Esophagus squamous epithelium (tissue), 5 donors: ENCODE measurements at places on chromosomes 5 and 9.

GRCh38 chr5:3715062-3715461, 119.4 kb downstream of the IRX1 start:
- no peak for DNase-seq

DNA sequence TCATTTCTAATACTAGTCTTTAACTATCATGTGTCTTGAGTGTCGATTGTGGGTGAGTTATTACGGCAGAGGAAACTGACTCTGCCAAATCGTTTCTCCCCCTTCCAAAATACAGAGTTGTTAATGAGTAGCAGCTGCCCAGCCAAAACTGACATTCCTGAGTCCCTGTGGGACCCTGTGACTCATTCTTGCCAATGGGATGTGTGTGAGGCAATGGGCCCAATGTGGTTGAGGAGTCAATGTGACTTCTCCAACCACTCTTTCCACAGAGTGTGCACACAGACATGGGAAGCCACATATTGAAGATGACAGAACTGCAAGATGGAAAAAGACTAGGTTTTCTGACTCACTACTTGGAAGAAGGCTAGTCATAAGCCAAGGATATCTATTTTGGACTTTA, 434.7 kb downstream of the DTWD2 start:
- DNase-seq: no peak

- DNase-seq: no peak
Observed at GRCh38 chr5:9496801-9497200, 49.1 kb downstream of the SEMA5A start.

DNA sequence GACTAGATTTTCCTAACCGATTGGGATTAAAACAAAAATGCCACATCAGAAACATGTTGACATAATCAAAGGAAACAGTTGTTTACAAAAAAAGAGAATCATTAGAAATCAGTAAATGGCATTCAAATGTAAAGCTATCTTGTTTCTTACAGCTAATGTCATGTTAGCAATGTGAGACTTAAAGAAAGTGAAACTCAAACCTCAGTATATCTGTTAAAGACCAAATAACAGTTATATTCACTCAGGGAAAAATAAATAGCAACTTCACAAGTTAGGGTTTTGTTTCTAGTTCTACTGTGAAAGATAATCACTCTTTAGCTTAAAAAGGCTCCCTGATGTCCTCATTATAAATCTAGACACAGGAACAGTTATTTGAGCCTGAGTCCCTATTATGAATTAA, 189.3 kb upstream of the EFNA5 start:
- no peak for DNase-seq

GRCh38 chr9:110338143-110338542, 480 bp upstream of the TXNDC8 start:
- no peak for DNase-seq

GRCh38 chr9:97419309-97419867, 7.5 kb downstream of the TDRD7 start:
- DNase-seq: no peak

GRCh38 chr9:22244139-22245011, 202.2 kb upstream of the DMRTA1 start:
- no peak for DNase-seq

DNA sequence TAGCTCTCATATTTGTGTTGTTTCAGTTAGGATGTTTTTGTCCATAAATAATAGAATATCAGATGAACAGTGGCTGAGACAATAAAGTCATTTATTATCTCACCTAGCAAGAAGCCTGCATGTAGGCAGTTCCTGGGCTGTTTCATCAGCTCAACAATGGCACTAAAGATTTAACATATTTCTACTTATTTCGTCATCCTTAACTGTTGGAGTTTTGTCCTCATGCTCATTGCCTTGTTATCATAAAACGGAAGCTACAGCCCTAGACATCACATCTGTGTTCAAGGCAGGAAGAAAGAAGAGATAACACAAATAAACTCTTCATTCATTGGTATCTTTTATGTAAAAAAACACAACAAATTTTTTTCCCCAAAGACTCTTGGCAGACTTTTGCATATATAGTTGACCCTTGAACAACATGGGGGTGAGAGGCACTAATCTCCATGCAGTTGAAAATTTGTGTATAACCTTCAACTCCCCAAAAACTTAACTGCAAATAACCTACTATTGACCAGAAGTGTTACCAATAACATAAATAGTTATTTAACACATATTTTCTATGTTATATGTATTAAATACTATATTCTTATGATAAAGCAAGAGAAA, 277.2 kb upstream of the ADRA1B start:
- DNase-seq: no peak

DNA sequence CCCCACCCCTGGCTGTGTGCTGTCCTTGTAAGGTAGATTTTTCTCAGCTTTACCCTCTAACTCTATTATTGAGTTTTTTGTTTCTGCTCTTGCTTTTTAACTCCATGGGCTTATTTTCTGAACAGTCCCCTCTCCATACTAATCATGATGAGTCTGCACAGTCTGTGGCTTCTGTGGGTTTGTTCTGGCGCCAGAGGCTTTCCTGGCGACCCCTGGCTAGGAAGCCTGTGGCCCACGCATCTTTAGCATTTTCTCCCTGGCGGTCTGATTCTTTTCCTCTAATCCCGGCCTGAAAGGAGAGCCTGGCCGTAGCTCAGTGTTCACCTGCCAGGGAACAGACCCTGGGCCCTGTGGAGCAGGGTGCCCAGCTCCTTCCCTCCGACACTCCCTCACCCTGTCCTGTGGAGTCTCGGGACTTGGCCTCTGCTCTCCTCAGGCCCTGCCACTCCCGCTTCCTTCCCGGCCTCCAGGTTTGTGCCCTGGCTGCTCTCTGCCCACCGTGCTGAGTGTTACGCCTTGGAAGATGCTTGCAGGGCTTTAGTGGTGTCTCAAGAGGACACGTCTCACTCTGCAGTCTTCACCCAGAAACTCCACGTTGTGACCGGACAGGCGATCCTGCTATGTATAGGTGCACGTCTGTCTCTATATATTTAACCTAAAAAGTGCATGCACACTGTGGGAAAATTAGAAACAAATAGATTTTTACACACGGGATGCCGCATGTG, 31.7 kb upstream of the LRRC14B start:
- no peak for DNase-seq

DNA sequence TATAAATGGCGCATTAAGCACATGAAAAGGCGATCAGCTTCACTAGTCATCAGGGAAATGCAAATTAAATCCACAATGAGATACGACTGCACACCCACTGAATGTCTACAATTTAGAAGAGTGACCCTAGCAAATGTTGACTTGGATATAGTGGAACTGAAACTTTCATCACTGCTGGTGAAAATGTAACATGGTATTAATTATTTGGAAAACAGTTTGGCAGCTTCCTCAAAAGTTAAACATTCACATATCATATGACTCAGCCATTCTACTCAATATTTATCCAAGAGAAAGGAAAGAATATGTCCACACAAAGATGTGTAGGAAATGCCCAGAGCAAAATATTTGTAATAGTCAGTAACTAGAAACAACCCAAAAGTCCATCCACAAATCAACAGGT, 146.5 kb downstream of the LPAR1 start:
- DNase-seq: no peak

GRCh38 chr9:127509955-127510299, 58.6 kb downstream of the LRSAM1 start:
- no peak for DNase-seq

GRCh38 chr9:81390792-81391456, 298.4 kb downstream of the TLE1 start:
- no peak for DNase-seq

DNA sequence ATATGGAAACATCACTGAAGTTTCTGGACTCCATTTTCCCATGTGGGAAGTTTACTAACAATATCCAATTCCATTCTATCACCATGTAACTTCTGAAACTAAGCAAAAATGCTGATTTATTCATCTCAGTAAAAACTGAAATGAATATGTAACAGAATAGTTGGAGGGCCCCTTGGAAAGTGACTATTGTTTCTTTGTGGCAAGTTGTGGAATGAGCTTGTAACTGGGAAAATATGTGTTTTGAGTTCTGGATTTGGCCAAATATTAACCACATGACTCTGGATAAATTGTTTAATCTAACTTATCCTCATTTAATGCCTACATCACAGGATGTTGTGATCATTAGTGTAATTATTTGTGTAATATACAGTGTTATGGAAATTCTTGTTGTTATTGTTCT, 619.3 kb downstream of the TLE4 start:
- DNase-seq: no peak

DNA sequence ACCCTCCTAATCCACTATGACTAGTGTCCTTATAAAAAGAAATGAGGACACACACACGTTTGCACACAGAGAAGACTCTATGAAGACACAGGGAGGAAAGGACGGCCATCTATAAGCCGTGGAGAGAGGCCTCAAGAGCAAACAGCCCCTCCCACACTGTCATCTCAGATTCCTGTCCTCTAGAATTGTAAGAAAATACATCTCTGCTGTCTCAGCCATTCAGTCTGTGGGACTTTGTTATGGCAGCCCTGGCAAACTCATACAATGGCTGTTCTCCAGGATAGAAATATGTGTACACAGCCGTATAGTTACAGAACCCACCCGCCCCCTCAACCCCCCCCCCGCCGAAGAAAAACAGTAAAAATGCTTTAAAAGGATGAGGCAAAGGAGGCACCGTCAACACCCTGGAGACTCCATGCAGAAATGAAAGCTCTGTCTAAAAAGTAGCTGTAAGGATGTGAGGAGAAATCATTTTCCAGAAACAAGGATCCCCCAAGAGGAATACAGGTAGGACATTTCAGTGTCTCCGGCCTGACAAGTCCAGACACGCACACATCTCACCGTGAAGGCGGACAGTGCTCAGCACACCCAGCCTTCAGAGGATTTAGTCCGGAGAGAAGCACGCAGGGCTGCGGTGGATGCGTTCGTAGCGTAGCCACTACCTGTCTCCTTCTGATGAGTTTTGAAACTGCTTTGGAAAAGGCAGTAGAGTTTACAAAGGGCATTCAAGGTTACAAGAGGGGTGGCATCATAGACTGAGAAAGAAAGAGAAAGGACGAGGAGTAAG, 110.8 kb upstream of the ERCC6L2 start:
- DNase-seq: no peak

GRCh38 chr5:12204761-12205160, 300.5 kb upstream of the CTNND2 start:
- DNase-seq: no peak

DNA sequence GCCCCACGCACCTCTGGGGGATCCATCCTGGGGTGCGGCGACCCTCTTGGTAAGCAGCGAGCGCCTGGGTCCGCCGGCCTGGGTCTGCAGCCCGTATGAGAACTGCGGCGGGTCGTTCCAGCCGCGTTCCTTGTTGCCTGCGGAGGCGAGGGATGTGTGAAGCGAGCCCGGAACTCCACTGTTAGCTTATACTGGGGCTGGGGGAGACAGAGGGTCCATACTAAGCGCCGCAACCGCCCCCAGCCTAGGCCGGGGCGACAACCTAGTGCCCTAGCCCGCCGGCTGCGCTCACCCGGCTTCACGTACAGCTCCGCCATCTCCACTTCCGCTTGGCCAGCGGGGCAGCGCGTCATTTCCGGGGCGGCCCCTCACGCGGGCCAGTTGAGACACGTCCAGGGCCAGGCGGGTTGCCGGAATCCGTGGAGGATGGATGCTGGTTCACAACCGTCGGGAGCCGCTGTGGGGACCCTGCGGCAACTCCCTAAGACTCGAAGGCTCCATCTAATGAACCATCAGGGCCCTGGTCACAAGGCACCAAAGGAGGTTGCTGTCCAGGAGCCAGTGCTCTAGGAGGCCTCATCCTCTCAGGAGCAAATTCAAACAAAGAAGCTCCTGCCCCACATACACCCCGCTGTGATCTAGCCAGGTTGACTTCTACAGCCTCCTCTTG, at the start of gene SRA1:
Gene SRA1, minus strand, starts transcription at position 338 of the 670 bp plus-strand sequence. Its CDS starts 21 bp downstream, at position 317.
- DNase-seq: peak; percentile 56

- DNase-seq: no peak
Observed at GRCh38 chr9:88657893-88658292, 122.9 kb downstream of the NXNL2 start.

GRCh38 chr5:138438724-138439476, at the start of gene REEP2:
Gene REEP2 (plus strand): TSS chr5:138439057. CDS start chr5:138439209, 152 bp downstream.
- DNase-seq: no peak

DNA sequence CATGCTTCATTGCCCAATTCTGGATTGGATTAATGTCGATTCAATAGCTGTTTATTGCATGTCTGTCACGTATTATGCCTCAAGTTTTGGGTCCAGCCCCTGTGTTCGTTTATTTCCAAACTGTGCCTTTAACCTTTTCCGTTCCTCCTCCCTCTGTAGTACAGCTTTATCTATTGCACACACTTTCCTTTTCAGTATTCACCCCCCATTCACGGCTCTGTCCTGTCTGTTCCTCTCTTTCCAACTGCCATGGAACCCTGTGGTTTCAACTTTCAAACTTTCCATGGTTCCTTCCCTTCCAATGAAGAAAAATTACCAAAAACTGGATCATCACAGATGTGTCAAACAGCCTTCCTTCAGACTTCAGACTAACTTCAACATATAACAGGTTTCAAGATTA, 17.1 kb downstream of the SMARCA2 start:
- no peak for DNase-seq

DNA sequence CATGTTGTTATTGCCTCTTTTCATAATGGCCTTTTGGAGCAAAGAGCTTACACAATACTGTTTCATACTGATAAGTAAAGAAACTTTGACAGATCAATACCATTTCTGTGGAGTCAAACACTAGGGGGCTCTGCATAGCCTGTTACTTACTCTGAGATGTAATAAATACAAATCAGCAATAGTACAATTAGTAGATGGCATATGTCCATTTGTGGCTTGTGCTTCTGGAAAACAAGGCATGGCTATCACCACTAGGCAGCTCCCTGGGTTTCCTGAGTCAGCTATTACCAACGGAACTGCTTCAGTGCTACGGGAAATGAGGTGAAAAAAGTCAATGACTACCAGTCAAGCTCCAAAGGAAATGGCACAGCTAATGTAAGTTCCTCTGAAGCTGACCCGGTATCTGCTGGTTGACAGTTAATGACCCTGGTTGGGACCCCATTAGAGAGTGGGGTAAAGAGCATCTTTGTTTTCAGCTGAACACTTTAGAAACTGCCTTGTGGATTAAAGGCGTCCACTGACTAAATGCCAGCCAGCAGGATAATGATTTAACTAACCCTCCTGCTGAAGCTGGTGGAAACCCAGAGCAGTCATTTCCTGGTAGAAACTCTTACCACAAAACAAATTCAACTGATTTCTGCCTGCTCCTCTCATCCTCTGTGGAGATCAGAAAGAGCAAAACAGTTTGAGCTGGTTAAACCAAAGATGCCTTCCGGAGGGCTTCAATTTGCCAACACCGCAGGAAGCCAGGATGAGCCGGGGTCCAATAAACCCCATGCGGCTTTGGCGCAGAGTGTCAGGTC, 69.0 kb upstream of the FAM169A start:
- no peak for DNase-seq

- no peak for DNase-seq
Observed at GRCh38 chr9:107733523-107733894, 243.9 kb upstream of the KLF4 start.
